ENCODE measurements at places on chromosomes 12 and 14.

GRCh38 chr12:112418273-112418607 is 507 bp upstream of the PTPN11 start:
- no peak for DNase-seq

- DNase-seq: no peak
These were observed 49.5 kb upstream of the PAPOLA start for GRCh38 chr14:96452684-96453083.

DNA sequence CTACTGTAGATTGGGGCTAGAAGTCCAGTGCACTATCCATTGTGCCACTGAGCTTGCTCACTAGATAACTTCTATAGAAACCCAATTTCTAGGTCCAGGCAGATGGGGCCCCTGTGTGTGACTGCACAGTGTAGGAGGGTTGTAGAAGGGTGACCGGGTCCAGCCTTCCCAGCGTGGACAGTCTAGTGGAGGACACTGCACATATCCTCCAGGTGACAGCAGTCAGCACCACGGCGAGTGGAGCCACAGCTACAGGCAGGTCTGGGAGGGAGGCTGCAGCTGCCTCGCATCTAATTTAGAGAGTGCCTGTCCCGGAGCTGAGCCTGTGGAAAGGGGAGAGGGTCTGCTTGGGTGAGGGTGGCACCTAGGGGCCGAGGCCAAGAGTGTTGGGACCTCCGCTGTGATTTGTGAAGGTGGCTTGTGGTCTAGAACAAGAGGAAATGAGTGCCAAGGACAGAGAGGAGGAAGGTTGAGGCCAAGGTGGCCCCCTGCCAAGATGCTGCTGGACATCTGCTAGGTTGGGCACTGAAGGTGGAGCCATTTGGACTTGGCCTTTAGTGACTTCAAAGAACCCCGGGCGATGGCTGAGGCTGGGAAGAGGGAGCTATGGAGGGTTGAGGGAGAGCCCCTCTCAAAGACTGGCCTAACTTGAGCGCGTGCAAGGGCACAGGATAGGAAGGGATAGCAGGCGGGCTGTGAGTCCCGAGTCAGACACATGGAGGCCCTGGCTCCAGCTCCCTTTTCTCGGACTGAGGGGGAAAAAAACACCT is 46.0 kb upstream of the TRAF3 start:
- no peak for DNase-seq

- DNase-seq: no peak
These were observed 19.7 kb upstream of the CD9 start for GRCh38 chr12:6180268-6181051.

DNA sequence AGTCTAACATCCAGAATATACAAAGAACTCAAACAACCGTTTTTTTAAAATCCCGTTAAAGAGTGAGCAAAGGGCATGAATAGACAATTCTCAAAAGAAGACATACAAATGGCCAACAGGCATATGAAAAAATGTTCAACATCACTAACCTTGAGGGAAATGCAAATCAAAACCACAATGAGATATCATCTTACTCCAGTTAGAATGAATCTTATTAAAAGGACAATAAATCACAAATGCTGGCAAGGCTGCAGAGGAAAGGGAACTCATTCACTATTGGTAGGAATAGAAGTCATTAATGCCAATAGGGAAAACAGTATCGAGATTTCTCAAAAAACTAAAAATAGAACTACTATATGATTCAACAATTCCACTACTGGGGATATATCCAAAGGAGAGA is 520.1 kb downstream of the RMST start:
- DNase-seq: no peak

DNA sequence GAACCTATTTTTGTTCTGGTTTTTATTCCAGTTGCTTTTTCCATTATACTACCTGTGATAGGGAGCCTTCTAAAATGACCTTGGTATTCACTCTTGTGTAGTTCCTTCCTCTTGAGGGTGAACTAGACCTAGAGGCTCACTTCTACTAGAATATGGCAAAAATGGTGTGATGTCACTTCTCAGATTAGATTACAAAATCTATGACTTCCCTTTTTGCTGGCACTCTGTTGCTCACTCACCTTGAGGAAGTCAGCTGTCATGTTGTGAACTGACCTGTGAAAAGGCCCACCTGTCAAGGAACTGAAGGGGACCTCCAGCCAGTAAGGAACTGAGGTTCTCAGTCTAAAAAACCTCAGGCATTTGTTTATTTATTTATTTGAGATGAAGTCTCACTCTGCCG is 5.7 kb downstream of the MIPOL1 start:
- no peak for DNase-seq

GRCh38 chr12:211142-211465 is 2.9 kb downstream of the SLC6A12 start:
- DNase-seq: no peak

- no peak for DNase-seq
These were observed 54.7 kb downstream of the PITPNM2 start for GRCh38 chr12:123096182-123096581.

DNA sequence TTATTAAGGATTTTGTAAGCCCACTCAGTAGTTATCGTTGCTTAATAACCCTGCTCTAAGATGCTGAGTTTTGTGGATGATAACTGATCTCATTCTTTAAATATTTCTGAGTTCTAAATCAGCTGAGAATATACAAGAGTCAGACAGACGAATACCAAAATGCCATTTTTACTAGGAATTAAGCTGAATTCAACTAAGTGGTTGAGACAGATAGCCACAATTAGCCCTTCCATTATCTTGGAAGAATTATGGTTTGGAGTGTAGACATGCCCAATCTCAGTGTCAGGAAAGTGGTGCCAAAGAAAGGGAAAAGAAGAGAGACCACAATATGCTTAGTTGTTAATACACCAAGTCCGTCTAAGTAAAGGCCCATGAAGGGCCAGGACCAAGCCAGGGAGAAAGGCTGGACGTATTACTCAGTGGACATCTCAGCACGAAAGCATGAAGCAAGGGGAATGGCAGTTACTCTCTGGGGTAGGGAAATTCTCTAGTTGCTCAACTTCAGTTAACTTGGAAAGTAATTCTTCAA is 58.6 kb downstream of the KCNA5 start:
- DNase-seq: no peak

GRCh38 chr12:85072826-85073225 is 36.7 kb downstream of the LRRIQ1 start:
- no peak for DNase-seq

- no peak for DNase-seq
These were observed 42.1 kb downstream of the MGST1 start for GRCh38 chr12:16389594-16389993.

DNA sequence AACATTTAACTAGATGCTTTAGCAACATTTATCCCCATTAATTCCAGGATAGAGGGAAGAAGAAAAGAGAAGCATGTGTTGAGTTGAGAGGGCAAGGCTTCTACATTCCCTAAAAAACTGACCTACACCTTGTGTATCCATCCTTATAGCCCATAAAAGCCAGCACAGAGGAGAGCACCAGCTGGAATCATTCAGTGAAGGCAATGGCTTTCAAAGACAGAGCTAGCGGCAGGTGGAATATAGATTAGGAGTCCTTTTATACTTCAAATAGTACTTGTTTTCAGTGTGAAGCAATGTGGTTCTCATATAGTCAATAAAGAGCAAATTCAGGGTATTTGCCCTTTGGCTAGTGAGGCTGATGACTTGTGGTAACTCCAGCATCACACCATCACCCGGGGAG is 94.4 kb downstream of the TBC1D30 start:
- DNase-seq: no peak

DNA sequence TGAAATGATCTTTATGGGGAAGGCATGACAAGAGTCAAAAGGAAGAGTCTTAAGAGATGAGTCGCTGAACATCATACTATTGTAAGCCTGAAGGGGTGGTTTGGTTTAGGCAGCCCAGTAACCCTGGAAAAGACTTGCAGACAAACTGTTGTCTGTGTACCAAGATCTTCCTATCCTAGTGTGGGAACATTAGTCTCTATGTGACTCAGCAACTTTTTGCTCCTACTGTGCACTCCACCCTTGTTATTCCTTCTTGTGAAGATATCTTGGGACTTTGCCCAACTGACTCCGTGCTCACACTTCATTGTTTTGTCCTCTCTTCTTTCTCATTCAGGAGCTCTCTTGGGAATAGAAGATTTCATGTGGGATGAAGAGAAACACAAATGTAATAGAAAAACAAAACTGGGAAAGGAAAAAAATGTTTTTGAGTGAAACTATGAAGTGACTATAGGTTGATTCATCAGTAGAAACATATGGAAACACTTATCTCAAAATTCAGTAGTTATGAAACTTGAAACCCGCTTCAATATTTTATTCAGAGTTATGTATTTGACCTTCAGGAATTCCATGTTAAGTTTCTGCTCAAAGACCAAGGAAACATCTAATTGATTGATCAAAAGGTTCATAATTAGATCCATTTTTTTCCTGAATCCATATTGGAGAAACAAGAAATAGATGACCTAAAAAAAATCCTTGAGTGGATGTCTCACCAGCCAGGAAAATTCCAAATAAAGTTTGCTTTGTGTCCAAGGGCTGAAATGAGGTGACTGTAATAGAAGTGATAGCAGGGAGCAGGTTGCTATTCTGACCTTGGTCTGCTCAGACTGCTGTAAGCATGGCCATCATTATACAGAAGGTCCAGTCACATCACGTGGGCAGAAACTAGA is 67.2 kb downstream of the BTG1 start:
- no peak for DNase-seq

- no peak for DNase-seq
These were observed 215.7 kb upstream of the CRY1 start for GRCh38 chr12:107309020-107309419.

GRCh38 chr12:65607401-65607841 is 216.9 kb upstream of the HMGA2 start:
- no peak for DNase-seq

GRCh38 chr14:104206281-104206904 is 68.0 kb downstream of the KIF26A start:
- no peak for DNase-seq

GRCh38 chr14:33809396-33809981 is 141.4 kb downstream of the EGLN3 start:
- no peak for DNase-seq

GRCh38 chr12:121278169-121279070 is 18.1 kb downstream of the CAMKK2 start:
- DNase-seq: no peak

DNA sequence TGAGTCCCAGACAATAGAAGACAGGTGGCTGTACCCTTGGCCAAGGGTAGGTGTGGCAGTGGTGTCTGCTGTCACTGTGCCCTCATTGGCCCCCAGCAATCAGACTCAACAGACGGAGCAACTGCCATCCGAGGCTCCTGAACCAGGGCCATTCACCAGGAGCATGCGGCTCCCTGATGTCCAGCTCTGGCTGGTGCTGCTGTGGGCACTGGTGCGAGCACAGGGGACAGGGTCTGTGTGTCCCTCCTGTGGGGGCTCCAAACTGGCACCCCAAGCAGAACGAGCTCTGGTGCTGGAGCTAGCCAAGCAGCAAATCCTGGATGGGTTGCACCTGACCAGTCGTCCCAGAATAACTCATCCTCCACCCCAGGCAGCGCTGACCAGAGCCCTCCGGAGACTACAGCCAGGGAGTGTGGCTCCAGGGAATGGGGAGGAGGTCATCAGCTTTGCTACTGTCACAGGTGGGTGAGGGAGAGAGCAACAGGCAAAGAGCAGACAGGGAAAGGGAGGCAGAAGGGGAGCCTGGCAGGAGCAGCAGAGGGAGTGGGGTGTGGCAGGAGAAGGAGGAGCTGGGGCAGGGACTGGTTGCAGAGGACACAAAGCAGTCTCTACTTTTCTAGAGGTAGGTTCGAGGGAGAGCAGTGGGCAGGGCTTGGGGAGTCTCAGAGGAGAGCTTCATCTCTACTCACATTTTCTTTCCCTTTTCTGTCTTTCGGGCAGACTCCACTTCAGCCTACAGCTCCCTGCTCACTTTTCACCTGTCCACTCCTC is 452 bp downstream of the INHBE start:
- no peak for DNase-seq

GRCh38 chr12:10528174-10528953 is 22.7 kb downstream of the EIF2S3B start:
- no peak for DNase-seq

- no peak for DNase-seq
These were observed 59.1 kb upstream of the SLC6A13 start for GRCh38 chr12:321606-322326.

DNA sequence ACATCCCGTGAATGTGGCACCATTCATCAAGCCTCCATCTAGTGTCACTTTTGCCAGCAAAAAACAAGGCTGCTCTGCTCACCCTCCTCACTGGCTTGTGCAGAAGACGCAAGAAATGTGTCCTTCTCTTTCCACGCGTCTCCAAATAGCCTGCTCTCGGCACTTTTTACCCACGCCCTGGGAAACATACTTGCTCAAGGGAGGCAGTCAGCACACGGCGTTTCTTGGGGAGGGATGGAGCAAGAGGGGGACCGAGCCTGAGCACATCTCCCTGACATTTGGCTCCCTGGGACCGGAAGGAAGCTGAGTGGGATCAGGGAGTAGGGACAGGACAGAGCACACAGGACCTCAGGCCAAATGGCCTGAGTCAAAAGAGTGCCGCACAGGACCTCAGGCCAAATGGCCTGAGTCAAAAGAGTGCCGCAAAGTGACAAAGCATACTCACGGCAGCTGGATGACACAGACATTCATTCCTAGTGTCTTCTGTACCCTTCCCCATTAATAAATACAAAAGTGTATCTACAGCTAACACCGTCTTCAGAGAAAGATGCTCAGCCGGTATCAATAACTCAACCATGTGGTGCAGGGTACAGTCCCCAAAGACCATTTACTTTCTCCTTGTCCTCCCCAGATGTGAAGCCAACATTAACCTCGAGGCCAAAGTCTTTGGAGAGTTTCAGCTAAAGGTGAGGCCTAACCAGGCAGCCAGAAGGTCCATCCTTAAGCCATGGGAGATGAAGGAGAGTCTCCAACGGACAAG is 7.1 kb downstream of the BCL11B start:
- DNase-seq: no peak

DNA sequence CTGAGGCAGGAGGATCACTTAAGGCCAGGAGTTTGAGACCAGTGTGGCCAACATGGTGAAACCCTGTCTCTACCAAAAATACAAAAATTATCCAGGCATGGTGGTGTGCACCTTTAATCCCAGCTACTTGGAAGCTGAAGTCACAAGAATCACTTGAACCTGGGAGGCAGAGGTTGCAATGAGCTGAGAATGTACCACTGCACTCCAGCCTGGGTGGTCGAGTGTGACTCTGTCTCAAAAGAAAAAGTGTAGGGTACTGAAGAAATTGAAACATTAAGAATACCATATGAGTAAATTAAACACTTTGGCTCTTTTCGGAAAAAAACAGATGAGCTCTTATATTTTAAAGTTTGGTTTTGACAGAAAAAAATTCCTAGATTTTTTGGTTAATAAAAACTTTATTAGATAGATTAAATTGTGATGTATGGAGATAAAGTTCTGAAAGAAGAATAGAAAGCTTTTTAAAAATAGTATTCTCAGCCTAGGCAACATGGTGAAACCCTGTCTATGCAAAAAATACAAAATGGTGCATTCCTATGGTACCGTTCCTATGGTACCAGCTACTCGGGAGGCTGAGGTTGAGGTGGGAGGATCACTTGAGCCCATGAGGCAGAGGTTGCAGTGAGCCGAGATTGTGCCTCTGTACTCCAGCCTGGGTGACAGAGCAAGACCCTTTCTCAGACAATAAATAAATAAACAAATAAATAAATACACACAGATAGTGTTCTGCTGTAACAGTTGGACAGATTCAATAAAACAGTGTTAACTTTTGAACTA is 20.1 kb downstream of the MDM2 start:
- DNase-seq: no peak

- no peak for DNase-seq
These were observed 12.8 kb downstream of the VCPKMT start for GRCh38 chr14:50103558-50103957.

Measured in activated CD4-positive, CD25-positive, alpha-beta regulatory T cell treated with anti-CD3 and anti-CD28 coated beads, Interleukin-2, amount 50 U/mL, for 72 hours (primary cell).